ENCODE measurements at places on chromosomes 7 and 10.
A peak's percentile ranks its signal among the peaks of the same experiment; 100 is the strongest.

DNA sequence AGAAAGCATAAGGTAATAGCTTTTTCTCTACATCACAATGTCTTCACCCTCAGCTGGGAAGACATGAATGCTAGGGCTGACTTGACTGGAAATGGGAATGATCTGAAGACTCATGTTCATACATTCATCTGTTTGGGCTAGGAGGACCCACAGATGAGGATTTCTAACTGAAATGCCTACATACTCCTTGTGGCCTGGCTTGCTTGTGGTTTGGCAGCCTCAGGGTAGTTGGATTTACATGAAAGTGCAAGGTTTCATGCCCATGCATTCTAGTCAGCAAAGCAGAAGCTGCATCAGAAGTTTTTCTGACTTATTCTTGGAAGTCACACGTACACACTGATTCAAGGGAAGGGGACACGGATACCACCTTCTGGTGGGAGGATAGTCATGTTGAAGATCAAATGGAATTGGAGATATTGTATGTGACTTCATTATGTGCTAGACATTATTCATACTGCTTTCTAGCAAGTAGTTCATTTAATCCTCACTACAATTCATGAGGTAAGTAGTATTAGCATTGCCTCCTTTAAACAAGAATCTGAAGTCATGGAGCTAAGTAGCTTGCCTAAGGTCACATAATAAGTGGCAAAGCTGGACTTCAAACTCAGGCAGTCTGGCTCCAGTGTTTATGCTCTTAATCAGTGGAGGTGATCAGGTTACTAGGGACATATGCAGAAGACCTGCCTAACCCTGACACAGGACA, 957.0 kb downstream of the LRMDA start:
- DNase-seq = no peak

DNA sequence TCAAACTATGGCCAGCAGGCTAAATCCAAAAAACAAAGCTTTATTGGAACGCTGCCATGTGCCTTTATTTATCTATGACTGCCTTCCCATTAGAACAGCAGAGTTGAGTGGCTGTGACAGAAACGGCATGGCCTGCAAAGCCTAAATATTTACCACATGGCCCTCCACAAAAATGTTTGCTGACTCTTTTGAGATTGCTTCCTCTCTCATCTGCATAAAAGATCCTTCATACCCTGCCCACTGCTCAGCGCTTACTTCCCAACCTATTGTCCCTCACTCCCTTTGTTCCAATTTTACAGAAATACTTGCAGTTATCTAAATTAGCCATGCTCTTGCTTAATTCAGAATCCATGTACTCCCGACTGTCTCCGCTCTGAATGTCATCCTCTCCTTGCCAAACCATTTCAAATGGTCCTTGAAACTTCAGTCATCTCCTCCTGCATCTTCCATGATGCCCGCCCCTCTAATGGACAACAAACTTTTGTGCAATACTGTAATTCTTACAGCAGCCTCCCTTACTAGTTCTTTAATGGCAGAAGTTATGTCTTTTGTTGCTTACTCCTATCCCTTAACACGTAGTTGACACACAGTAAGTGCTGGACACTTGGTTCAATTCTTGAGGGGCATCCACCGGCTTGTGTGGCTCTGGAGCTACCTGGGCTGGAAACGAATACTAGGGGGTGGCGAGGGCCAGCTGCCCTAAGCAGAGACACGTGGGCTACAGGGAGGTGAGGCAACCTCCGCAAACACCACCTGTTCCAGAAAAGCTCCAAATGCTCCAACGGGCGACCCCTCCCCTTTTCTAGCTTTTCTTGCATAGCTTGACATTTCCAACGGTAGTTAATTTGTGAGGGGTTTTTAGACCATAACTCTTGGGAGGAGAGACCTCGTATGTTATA, 832 bp downstream of the XRCC2 start:
- peak; percentile 64 for DNase-seq

GRCh38 chr7:117871778-117872538, 1.3 kb downstream of the CTTNBP2 start:
- DNase-seq = no peak

DNA sequence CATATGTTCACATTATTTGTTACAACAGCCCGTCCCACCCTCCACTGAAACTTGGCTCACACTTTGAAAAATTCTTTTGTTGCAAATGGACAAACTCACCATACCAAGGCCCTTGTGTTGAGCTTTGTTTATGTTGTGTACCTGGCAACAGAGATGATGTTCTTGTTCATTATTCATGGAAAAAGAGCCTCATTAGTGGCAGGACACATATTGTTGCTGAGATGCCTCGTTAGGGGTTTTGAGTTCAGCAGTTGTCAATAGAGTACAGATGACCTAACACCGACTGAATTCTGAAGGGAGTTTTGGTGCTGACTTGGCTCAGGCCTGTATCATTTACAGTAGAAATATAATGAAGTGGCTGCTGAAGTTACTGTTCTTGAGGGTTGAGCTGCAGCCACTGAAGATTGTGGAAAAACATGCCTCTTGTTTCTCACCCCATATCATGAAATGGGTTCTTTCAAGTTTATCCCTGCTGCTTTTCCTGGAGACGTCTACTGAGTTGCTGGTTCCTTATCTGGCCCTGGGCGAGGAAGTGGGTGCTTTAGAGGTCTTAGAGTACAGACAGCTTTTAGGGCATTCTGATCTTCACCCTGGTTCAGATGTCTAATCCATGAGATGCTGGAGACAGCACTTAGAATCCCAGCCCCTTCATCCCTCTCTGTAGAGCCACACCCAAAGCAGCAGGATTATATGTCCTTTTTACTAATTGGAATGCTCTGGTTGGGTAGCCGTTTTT, 149.7 kb downstream of the WNT2 start:
- no peak for DNase-seq

- DNase-seq = no peak
Measured at GRCh38 chr10:86155054-86155921, 211.3 kb downstream of the GRID1 start.
